ENCODE measurements at places on chromosomes 11 and 22. TPM values are rescaled to one million over a fixed set of nuclear protein-coding genes. Genes with fewer than 3 reads are reported as not detected.

Gene KDM4F
- not detected for total RNA-seq

DNA sequence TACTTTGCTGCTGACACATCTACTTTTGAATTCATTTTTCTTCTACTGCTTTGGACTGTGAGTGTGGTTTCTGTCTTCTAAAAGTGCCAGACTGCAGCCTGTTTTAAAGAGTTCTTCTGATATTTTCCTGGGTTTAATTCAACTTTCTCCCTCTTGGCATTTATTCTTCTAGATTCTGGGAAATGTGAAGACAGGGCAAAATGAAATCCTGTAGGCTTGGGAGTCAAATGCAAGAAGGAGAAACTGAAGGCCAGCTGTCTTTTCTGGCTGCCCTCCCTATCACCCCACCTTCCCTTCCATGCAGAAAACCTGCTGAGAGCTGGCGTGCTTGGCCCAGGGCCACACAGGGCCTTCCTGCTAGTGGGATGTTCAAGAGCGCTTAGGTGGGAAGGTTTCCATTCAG is 7.6 kb downstream of the ZNF70 start:
- no peak for DNase-seq

DNA sequence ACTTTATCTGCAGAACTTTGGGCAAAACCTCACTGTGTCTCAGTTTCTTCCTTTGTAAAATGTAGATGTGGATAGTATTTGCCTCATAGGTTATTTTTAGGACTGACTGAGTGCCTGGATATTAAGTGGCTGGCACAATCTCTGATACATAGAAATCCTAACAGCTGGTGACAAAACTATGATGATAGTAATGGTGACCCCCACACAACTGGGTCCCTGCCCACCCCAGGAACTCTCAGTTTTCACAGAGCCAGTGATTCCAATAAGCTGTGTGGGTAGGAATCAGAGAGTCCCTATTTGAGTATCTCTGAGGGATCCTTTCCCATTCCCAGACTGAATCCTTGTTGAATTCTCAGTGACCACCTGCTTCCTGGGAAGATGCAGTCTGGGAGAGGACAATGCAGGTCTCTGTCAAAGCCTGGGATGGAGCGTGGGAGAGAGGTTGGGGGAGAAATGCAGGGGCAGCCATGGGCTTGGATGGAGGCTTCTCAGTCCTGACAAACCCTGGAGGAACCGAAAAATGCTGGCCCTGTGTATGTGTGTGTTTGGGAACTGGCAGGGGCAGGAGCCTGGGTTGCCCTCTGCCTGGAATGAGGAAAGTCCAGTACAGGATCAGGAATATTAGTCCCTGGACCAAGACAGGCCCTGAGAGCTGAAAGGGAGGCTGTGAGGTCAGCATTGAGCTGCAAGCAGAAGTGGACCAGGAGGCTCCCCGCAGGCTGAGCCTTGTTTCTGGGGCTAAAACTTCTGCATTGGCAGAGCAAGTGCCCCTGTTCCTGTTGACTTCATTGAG is 6.1 kb upstream of the P2RY6 start:
- DNase-seq, result no peak

Gene CDON
- total RNA-seq, result 10.4 TPM

- no peak for DNase-seq
Measured at GRCh38 chr11:115716601-115717529, 212.7 kb upstream of the CADM1 start.

Gene INS
- total RNA-seq, result not detected
